ENCODE measurements at places on chromosomes 1 and 21. TPM values are rescaled to one million over a fixed set of nuclear protein-coding genes. Genes with fewer than 3 reads are reported as not detected.

PTGFR gene
- 0.03 TPM for total RNA-seq

DNA sequence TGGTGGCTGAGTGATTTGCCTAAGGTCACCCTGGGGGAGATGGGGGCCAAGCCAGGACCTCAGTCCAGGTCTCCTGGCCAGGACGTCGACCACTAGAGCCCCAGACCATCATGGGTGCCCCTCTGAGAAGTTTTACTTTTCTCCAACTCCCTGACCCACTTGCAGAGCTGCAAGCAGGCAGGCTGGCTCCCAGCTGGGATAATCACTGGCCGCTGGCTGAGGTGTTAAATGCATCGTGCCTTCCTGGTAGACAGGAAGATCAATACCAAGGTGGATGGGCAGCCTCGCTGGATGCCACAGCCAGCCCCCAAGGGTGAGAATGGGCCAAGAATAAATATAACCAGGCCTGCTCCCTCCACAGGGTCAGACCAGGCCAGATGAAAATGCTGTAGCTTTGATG, 106.2 kb downstream of the EPHB2 start:
- no peak for DNase-seq

- no peak for DNase-seq
These were observed 13.5 kb upstream of the OR2G2 start for GRCh38 chr1:247574664-247575063.

GRCh38 chr1:198155253-198155652, 1.5 kb upstream of the NEK7 start:
- peak; percentile 50 for DNase-seq

DNA sequence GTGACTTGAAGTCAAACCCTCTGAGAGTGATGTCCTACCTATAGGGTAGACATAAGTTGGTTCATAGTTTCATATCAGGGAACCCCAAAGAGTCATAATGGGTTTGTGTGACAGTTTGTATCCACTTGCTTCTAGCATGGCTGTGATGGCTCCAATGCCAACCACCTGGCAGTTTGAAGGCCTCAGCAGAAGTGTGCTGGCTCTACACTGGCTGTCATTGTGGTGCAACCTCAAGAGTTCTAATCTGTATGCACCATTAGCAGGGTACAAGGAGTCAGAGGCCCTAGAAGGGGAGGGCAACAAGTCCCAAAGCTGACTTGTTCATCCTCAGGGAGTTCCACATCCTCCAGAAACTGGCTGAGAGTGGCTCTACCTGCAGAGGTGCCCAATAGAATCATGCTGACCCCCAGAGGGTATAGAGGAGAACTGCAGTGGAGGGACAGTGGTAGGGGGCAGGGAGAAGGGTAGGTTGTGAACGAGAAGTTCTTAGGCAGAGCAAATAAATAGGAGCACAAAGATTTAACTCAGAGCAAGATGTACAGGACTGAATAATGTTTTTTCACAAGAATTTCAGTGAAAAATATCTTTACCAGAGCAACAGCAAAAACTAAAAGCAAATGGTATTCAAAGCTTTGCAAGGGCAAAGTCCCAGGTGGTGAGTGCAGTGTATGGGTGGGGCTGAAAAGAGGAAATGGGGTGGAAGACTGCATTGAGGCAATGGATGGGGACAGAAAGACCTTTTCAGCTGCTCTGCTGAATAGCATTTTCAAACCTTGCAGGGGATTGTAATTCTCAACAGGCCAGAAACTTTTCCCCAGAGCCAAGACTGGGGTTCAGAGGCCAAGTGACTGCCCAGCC, 3.2 kb downstream of the FCRL2 start:
- DNase-seq: peak; percentile 61

DNA sequence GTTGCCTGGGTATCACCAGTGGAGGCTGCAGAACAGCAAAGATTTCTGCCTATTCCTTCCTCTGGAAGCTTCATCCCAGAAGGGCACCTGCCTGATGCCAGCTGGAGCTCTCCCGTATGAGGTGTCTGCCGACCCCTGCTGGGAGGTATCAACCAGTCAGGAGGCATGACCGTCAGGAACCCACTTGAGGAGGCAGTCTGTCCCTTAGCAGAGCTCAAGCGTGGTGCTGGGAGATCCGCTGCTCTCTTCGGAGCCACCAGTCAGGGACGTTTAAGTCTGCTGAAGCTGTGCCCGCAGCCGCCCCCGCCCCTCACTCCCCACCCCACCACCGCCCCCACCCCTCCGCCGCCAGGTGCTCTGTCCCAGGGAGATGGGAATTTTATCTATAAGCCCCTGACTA, 23.1 kb upstream of the HFM1 start:
- no peak for DNase-seq

- no peak for DNase-seq
These were observed 42.4 kb upstream of the RAB4A start for GRCh38 chr1:229228522-229228921.

OR6Y1 gene
- total RNA-seq: not detected

- DNase-seq: peak; percentile 44
These were observed 666 bp downstream of the PAFAH2 start for GRCh38 chr1:25996966-25997827.

DNA sequence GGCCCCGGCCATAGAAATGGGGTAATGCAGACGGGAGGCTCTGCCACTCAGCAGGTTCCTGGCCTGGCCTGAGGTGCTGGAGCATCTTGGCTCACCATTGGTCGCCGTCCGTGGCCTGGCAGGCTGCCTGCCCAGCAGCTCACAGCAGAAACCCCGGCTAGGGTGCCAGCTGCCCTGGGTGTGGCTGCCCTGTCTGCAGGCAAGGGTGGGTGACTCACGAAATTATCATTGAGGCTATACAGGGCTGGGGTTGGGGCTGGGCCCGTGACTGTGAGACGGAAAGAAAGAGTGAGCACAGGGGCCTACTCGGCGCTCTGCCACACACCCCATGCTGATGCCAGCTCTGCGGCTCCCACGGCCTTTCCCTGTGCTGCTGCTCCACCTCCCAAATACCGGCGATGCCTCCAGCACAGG, 8.0 kb upstream of the PKP1 start:
- no peak for DNase-seq

DNA sequence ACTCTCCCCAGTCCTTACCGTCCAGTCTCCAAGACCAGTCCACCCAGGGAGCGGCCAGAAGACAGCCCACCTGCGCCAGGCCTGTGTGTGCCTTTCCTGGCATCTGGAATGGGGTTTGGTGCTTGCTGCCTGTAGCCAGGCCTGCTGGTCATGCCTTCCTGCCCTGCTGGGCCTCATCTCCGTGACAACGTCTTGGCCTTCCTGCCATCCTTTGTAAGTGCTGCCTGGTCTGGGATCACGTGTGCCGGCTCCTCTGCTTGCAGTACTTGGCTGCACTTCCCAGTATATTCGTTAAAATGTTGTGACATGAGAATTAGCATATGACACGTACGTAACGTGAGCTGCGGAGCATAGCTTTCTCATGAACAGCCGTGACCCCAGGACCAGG, 145.3 kb upstream of the COL6A1 start:
- no peak for DNase-seq

- no peak for DNase-seq
These were observed 53.4 kb downstream of the MACO1 start for GRCh38 chr1:25484096-25484495.

- DNase-seq: peak; percentile 32
These were observed 80.0 kb downstream of the NDUFS5 start for GRCh38 chr1:39105841-39106765.

GRCh38 chr1:84077476-84078107, 66.5 kb upstream of the PRKACB start:
- peak; percentile 77 for DNase-seq

DNA sequence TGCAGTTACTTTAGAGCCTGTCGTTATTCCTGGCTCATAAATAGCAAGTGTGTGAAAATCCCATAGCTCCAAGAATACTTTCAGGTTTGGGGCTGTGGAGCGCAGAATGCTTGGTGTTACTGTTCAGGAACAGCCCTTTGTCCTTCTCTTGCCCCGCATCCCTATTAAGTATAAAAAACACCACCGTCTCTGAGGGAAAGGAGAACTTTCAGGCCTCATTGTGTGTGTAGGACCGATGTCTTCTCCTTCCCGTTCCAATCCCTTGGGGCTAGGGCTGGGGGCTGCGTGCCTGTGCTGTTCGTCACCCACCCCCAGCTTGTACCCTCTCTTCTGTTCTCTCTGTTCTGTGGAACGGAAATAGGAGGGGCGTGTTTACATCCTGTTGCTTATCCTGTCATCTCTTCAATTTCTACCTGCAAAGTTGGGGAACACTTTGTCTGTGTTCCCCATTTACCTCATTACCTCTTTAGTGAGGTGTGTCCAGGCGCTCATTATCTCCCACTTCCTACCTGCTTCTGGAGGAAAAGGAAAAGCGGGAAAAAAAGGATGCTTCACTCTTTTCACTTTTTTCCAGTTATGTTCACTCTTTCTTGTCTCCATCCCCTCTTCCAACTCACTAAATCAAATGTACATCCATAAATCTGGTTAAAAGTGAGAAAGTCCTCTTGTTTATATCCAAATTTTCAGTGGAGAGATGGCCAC, 788 bp upstream of the TXNIP start:
- DNase-seq: no peak

BLACAT1 gene
- 0.87 TPM for total RNA-seq

- no peak for DNase-seq
These were observed 142.1 kb downstream of the KCNT2 start for GRCh38 chr1:196466166-196466565.

SEMA4A gene
- 0.11 TPM for total RNA-seq

DNA sequence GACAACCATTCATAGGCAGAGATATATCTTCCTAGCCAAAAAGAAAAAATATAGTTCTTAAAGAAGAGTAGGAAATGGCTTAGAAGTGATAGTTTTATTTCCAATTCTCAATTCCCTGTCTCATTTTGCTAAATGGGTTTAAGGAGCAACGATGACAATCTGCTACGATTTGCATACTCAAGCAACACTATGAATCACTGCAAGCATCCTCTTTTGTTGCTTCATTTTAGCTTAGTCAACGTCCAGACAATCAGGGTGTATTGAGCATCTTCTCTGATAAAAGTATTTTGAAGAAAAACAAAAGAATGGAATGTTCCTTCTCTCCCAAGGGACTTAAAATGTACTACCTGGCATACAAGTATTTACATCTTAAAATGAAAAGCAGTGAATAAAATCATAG, 80.6 kb downstream of the RGS7 start:
- no peak for DNase-seq

SOX13 gene
- 9.7 TPM for total RNA-seq

DNA sequence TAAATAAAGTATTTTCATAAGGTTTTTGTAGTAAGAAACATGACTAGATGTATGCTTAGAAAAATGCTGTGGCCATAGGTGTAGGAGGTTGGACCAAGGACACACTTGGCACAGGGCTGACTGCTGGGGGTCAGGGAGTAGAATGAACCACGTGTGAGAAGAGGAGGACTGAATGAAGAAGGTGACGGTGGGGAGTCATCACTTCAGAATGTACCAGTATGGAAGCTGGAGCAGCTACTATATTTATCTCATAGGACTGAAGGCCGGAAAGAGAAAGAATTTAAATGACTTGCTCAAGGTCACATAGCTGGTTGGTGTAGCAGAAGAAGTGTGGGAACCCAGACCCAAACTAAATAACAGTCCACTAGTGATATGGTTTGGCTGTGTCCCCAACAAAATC, 79.8 kb upstream of the HAO2 start:
- DNase-seq: no peak

DNA sequence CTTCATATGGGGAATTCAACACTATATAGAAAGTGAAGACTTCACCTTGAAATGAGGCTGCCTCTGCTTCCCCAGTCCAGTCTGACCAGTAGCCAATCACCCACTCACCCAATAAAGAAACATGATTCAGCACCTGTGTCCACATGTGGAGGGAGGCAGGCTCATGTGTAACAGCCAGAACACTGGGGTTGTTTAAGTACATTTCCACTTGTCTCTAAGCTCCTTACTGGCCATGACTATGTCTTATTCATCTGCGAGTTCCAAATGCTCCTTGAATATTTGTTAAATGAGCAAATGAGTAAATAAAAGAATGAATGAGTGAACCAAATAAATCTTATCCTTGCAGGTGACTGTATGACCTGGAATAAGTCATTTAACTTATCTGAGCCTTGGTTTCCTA, 100.1 kb downstream of the BRINP2 start:
- DNase-seq: no peak

All from SK-MEL-5 (cell line).